Body of pancreas (tissue), 4 donors: ENCODE measurements at places on chromosomes 12 and 14.

- no peak for DNase-seq
These were observed 194.0 kb downstream of the DPF3 start for GRCh38 chr14:72699852-72700257.

- no peak for DNase-seq
These were observed 25.2 kb downstream of the MTA1 start for GRCh38 chr14:105444859-105445258.

GRCh38 chr14:92952481-92953298, 29.7 kb downstream of the CHGA start:
- no peak for DNase-seq

DNA sequence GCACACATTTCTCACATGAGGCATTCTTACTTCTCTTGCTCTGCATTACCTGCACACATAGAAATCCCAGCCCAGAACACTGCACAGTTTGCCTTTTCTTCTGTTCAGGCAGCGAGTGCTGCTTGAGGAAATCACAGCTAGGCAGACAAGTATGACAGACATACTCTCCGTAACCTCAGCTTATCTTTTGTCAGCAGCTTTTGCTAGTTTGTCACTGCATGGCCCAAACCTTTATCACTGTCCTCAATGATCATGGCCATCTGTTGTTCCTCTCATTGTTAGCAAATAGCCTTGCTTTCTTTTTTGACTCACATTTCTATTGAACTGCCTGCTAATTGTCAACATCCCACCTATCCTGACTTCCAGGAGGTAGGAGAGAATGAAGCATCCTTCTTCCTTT, 5.3 kb downstream of the ZNF10 start:
- DNase-seq, result no peak

GRCh38 chr12:3292677-3293412, 198.2 kb upstream of the PRMT8 start:
- DNase-seq, result no peak

DNA sequence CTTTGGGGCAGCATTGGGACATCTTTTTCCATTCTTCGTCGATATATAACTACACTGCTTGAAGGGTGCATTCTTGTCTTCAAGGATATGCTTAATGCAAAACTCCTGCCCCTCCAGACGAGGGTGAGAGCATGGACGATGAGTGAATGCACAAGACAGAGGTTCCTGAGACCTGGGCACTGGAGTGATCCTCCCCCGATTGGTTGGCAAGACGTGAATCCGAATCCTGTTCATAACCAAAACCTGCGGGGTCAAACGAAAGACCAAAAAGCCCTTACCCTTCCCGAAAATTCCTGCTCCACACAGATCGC, 684 bp downstream of the KANSL2 start:
- no peak for DNase-seq

DNA sequence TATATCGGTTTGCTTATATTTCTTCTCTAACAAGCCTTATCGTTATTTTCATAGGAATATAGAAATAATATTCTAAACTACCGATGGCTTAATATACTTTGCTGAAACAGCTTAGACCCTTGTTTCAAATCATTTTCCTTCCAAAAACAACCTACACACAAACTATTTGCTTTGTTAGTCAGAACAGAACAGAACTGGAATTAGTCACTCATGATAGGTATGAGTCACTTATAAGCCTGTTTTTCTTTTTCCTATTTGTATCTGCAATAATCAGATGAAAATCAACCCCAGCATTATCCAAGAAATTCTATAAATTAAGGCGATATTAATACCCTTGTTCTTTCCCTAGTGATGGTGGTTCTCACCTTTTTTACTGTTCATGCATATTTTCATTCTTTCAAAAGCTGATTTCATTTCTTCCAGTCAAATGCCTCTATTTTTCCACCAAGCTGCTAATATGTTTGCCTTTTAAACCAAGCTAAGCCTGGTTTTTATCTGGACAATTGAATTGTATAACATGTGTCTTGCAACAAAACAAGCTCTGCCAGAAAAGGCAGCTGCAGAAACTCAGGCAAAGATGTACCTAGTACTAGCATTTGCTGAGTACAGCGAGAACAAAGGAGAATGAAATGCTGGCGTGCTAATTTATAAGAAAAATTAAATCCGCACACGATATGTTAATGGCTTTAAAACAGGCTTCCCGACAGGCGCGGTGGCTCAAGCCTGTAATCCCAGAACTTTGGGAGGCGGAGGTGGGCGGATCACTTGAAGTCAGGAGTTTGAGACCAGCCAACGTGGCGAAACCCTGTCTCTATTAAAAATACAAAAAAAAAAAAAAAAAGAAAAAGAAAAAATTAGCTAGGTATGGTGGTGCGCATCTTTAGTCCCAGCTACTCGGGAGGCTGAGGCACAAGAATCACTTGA, 1418.2 kb downstream of the AACS start:
- DNase-seq, result no peak

DNA sequence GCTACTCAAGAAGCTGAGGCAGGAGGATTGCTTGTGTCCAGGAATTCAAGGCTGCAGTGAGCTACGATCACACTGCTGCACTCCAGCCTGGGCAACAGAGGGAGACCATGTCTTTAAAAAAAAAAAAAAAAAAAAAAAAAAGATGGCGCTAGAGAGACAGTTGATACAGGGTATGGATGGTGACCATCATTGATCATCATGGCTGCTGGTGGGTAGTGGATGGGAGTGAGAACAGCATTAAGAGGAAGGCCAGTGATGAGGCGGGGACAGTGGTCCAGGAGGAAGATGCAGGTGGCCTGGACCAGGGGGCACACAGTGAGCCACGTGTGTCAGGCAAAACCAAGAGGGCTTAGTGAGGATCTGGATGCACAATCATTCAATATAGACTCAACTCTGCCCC, 26.8 kb upstream of the MAP1LC3B2 start:
- no peak for DNase-seq

DNA sequence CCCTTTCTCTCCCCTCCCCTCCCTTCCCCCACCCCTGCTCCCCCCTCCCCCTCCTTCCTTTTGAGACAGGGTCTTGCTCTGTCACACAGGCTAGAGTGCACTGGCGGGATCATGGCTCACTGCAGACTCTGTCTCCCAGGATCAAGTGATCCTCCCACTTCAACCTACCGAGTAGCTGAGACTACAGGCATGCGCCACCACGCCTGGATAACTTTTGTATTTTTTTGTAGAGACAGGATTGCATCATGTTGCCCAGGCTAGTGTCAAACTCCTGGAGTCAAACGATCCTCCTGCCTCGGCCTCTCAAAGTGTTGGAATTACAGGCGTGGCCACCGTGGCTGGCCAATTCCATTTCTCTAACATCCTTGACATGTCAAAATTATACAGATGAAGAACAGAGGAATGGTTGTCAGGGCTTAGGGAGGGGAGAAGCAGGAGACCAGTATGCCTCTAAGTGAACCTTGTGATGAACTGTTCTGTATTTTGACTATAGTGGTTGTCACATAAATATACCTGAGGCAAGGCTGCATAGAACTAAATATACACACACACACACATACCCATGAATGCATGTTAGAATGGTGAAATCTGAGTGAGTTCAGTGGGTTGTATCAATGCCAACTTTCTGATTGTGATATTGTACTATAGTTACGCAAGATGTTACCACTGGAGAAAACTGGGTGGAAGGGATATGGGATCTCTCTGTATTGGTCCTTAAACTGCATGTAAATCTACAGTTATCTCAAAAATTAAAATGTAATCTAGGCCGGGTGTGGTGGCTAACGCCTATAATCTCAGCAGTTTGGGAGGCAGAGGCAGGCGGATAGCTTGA, 3.6 kb upstream of the CFAP73 start:
- no peak for DNase-seq
